ENCODE measurements at places on chromosomes 6 and 20.

DNA sequence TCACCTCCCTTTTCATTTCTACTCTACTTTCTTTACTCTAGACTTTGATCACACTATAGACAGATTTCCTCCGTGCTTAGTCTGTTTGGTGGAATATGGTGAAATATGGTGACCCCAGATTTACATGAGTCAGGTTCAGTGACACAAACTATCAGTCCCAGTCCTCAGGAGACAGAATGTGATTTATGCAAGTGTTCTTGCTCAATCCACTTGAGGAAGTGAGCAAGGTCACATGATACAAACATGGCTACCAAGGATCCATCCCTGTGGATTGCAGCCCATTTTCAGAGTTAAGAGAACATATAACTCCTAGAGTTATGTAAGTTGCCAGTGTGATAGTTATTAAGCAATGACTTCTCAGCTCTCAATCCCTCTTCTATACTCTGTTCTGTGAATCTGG is 23.7 kb upstream of the TSHZ2 start:
- no peak for DNase-seq

- no peak for DNase-seq
Observed at GRCh38 chr6:89874438-89874837, 19.8 kb upstream of the GJA10 start.

- no peak for DNase-seq
Observed at GRCh38 chr20:20582734-20583133, 129.7 kb downstream of the RALGAPA2 start.

GRCh38 chr6:16618962-16619361 is 142.3 kb downstream of the ATXN1 start:
- no peak for DNase-seq

DNA sequence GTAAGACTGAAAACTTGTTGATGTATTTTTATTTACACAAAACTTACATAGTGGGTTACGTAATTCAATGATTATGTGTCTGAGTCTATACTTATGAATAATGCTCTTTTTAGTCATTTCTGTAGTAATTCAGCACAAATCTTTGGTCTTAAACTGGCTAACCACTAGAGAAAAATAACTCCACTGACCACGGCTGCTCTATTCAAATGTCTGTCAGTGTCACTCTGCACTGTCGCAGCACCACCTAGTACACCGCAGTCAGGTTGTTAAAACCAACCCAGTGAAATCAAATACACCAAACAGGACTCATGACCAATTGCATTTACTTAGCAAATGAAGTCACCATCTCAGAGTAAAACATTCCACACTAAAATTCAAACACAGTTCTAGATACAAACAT is 93.5 kb upstream of the CCDC28A start:
- no peak for DNase-seq

- no peak for DNase-seq
Observed at GRCh38 chr6:150719099-150719766, 119.5 kb downstream of the PLEKHG1 start.

Data from astrocyte of the spinal cord (primary cell).